Activated CD4-positive, CD25-positive, alpha-beta regulatory T cell treated with anti-CD3 and anti-CD28 coated beads, Interleukin-2, amount 50 U/mL, for 16 hours (primary cell): ENCODE measurements at places on chromosomes 2 and 18.

GRCh38 chr18:45874491-45875184 lies 49.2 kb downstream of the SIGLEC15 start:
- peak; percentile 19 for DNase-seq

GRCh38 chr2:69154106-69154505 lies 141.1 kb downstream of the ANTXR1 start:
- DNase-seq: no peak

DNA sequence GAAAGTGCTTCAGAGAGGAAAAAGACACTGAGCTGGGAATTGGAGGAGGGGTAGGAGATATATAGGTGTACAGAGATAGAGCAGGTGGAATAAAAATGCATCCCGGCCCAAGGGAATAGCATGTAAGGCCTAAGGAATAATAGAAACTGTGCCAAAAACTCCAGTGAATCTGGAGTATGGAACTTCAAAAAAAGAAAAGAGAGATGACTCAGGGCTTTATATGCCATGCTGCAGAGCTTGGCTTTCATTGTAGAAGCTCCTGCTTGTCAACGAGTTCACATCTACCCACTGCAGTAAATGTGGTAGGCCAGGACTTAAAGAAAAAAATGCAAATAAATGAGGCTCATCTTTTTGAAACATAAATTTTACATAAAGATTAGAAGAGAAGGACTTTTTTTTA lies 131.8 kb downstream of the MREG start:
- DNase-seq: no peak

DNA sequence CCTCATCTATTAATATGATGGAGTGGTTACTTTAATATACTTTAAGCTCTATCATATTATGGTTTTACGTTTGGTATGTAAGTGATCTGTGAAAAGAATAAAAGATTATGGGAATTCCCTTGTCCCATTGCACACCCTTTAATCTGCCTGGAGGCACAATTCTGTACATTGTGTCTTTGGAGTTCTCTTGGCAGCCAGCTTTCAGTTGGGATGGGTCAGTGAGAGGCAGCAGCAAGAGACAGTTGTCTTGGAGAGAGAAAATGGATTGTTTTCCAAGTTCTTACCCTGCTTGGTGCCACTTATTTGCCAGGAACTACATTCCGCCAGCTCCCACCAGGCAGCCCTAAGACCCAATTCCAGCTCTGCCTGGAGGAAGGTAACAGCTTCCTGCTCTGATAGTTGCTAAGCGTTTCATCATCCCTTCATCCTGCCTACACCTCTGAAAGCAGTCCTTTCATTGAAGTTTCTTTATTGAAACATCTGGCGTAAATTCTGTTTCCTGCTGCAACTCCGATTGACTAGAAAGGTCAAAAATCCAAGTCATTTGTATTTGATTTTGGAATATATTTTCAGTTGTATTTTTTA lies 365.2 kb downstream of the AKAIN1 start:
- DNase-seq: no peak

DNA sequence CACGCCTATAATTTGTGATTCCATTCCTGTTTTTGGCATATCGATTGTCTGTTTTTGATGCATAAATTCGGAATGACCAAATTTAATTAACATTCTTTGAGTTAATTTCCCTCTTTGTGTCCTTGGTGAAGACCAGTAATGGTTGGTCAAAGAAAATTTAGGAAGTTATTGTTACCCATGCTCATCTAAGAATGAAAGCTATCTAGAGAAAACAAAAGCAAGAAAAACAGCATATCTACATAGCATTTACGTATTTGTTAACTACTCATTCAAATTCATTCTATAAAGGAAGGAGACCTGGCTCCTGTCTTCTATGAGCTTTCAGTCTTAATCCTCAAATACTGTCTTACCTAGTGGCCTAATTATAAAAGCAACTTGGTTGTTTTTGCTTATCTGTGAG lies 59.2 kb upstream of the CHST9 start:
- no peak for DNase-seq

DNA sequence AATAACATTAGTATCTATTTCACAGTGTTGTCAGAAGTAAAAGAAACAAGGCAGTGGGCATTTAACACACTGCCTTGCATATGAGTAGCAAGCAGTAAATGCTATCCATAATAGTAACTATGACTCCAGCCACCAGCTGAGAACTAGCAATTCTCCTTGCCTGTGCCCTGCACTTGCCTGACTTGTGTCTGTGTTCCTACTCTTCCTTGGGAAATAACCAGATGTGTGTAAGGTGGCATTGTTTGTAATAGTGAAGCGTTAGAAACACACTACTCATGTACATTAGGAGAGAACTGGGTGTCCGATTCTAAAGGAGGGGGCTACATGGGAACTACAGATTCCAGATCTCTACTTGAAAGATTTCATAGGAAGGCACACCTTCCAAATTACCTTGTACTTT lies 197.8 kb downstream of the STK39 start:
- no peak for DNase-seq

DNA sequence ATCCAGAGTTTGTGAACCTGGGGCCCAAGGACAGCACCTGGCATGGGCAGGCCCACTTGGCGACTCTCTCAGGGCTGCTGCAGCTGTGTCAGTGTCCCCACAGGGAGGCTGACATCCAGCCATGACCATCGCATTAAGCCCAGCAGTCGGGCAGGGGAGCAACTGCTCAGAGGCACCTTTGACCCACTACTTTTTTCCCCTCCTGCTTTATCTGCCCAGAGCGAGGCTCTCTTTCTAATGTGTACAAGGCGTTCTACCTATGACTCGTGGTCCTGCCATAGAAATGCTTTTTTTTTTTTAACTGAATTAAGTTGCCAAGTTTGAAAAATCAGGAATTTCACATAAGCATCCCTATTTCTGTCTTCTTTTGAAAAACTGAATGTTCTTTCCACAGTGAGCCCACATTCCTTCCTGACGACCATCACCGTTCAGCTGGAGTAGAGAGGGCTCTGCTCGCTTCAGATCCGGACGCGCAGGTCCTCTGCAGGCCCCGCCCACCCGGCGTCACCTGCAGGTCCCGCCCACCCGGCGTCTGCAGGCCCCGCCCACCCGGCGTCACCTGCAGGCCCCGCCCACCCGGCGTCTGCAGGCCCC lies 403 bp upstream of the CLUL1 start:
- no peak for DNase-seq

DNA sequence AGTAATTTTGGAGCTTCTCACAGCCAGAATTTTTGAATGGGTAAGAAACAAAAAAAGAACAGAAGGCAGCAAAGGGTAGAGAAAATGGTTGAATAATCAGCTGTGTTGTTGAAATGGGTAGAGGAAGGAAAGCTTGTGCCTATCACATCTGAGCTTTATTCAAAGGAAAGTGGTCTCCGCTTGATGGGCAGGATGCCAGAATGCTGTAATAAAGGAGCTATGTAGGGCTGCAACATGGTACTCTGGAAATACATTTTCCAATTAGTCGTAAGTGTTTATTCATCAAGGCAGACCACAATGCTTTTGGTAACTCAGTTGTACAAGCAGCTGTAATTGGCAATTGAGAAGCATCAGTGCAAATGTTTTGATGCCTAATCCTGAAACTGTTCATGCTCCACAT lies 196.9 kb downstream of the ICOS start:
- no peak for DNase-seq

DNA sequence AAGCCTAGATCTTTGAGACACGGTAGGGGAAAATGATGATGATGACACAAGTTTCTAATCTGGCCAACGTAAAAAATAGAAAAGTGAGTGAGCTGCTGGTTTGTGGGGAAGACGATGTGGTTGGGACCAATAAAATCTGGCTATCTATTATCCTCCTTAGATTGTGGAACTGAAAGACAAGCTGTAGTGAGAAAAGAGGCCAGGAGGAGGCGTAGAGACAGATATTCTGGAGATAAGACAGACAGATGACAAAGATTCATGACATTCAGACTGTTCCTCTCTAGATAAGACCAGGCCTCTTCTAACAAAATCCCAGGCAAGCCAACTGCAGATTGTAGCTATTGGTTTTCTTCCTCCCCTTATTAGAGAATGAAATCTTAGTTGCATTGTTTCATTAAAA lies 376.3 kb upstream of the UBE2E3 start:
- no peak for DNase-seq
